ENCODE measurements at places on chromosomes 2 and 18.

- DNase-seq = no peak
These were observed 16.1 kb upstream of the TTLL4 start for GRCh38 chr2:218694405-218695145.

GRCh38 chr2:163081754-163082153 is 243.2 kb upstream of the KCNH7 start:
- DNase-seq = no peak

- no peak for DNase-seq
These were observed 3.4 kb downstream of the SDC1 start for GRCh38 chr2:20221555-20221973.

DNA sequence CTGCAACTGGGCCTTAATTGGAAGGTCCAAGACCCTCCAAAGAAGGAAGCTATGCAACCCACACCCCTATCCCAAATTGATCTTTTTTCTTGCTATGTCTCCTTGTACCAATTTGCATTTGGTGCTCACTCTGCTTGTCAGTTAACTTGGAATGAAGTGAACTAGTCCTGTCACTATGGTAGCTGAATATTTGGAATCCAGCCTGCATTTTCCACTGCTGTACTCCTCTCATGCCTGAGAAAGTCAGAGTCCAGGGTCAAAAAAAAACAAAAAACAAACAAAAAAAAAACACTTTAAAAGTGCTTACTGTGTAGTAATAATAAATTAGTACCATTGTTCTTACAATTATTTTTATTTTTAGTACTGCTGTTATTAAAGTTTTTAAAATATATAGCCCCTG is 462.8 kb upstream of the SLC8A1 start:
- no peak for DNase-seq

GRCh38 chr2:233655043-233655442 is 16.7 kb upstream of the UGT1A9 start:
- no peak for DNase-seq

DNA sequence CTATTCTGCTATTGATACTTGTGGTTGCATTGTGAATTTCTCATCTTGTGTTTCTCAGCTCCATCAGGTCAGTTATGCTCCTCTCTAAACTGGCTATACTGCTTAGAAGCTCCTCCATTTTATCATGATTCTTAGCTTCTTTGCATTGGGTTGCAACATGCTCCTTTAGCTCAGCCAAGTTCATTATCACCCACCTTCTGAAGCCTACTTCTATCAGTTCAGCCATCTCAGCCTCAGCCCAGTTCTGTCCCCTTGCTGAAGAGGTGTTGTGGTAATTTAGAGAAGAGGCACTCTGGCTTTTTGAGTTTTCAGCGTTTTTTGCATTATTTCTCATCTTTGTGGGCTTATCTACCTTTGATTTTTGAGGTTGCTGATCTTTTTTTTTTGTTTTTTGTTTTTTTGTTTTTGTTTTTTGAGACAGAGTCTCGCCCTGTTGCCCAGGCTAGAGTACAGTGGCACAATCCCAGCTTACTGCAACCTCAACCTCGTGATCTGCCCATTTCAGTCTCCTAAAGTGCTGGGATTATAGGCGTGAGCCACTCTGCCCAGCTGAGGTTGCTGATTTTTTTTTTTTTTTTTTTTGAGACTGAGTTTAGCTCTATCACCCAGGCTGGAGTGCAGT is 36.0 kb downstream of the ANKRD12 start:
- DNase-seq = no peak

- DNase-seq = no peak
These were observed 130.7 kb upstream of the KLF7 start for GRCh38 chr2:207296265-207296948.

- no peak for DNase-seq
These were observed 205.9 kb downstream of the BABAM2 start for GRCh38 chr2:28096421-28096820.

GRCh38 chr2:200689115-200689514 is 103.3 kb downstream of the AOX1 start:
- DNase-seq = no peak

GRCh38 chr2:11813951-11814350 is 67.5 kb downstream of the LPIN1 start:
- no peak for DNase-seq

- no peak for DNase-seq
These were observed 9.8 kb downstream of the STEAP3 start for GRCh38 chr2:119233326-119234020.

DNA sequence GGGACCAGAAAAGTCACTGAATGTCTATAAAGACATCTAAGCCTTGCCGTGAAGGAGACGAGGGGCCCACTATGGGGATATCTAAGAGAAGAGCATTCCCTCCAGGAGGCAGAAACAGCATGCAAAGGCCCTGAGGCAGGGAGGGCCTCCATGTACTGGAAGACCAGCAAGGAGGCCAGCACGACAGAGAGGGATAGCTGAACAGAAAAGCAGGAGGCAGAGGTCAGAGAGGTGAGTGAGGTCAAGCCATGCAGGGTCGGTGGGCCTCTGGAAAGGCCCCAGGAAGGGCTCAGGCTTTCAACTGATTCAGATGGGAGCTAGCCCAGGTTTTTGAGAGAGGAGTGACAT is 5.7 kb downstream of the TRABD2A start:
- DNase-seq = no peak

- no peak for DNase-seq
These were observed 64.4 kb downstream of the INPP5D start for GRCh38 chr2:233124421-233125080.

DNA sequence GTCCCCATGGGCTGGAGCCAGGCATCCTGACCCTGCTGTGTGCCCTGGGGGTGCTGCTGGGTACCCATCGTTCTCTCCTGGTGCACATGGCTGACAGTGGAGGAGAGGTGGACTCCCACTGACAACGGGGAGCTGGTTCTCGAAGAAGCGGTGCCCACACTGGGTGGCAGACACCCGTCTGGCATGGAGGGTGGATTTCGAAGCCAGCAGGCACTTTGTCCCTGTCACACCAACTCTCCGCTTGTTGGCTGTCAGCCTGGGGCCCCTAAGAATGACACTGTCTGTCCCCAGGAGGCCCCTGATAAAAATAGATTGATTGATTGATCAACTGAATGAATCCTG is 55.4 kb downstream of the RTP5 start:
- DNase-seq = no peak

DNA sequence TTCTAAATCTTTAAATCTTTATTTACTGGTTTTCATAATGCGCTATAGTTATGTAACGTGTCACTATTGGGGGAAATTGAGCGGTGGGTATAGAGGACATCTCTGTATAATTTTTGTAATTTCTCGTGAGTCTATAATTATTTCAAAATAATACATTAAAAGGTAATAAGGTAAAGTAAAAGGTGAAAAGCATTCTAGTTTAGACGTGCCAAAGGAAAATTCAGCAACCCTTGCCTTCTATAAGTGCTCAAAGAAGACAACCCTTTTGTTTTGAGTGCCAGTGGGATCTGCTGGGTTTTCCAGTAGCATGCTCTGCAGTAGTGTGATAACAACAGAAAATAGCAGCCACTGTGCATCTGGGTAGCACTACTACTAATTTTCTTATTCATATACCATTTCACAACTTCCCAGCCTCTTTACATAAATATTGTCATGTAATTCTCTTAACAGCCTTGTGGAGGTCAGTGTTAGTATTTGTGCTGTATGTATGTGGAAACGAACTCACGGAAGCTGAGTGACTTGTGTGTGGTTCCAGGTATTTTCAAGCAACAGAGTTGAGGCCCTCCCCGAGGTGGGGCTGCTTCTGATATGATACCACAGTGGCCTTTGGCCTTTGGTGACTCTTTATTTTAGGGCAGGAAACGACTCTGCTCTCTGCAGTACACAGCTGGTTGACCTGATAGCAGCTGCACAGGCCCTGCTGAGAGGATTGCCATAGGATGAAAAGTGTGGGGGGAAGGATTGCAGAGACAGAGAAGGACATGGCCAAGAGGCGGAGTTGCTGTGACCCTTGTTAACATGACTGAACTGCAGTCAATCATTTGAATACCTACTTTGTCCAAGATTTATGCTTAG is 104.5 kb downstream of the TDRD15 start:
- no peak for DNase-seq

DNA sequence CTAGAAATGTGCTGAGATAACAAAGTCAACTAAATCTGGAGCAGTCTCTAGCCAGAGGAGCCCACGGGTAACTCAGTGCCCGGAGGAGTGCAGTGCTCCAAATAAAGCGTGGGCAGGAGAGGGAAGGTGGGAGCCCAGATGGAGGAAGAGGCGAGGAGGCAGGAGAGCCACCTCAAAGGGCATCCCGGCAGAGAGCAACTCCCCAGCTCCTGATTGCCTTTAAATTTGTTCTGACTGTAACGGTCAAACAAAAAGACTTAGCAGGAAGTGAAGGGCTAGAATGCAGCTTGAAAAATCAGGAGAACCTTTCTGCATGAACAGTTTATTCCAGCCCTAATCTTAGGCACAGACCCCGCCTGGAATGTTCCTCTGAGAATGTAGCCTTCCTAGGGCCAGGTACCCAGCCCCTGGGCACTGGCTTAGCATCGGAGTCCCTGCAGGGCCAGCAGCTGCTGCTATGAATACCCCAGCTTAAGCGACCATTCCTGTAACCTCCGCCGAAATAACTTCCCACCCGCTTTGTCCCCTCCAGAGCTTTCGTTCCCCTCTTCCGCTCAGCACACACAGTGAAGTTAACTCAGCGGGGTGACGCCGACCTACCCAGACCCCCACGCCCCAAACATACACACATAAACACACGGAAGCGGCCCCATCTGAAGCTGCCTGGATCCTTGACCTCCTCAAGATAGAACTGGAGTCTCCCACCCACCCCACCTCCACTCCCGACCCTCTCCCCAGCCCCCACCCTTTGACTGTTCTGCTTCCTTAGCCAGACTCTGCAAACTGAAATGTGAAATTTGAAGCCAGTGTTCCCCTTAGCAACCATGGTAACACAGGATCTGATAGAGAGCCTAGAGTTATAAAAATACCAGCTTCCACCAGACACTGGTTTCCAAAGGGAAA is 123.2 kb downstream of the SMAD7 start:
- DNase-seq = no peak

DNA sequence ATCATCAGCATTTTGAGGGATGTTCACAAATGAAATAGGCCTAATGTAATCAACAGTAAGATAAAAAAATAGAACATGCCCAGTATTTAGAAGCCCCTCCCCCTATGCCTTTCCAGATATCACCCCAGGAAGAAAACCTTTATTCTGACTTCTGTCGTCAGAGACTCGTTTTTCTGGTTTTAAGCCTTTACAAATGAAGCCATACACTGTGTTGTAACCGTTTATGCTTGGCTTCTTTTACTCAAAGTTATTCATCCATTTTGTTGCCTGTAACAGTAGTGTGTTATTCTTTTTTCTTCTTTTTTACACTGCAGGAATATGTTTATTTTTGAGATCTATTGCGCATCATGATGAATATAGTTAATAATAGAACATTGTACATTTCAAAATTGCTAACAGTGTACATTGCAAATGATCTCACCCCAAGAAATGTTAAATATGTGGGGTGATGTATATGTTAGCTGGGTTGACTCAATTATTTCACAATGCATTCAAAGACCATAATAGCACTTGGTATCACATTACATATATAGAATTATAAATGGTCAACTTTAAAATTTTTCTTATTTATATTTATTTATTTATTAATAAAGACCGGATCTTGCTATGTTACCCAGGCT is 28.1 kb upstream of the PNPT1 start:
- no peak for DNase-seq

- DNase-seq = no peak
These were observed 222.8 kb downstream of the SOX11 start for GRCh38 chr2:5914811-5915611.

- peak; percentile 70 for DNase-seq
These were observed 98.4 kb downstream of the UXS1 start for GRCh38 chr2:106095478-106096298.

DNA sequence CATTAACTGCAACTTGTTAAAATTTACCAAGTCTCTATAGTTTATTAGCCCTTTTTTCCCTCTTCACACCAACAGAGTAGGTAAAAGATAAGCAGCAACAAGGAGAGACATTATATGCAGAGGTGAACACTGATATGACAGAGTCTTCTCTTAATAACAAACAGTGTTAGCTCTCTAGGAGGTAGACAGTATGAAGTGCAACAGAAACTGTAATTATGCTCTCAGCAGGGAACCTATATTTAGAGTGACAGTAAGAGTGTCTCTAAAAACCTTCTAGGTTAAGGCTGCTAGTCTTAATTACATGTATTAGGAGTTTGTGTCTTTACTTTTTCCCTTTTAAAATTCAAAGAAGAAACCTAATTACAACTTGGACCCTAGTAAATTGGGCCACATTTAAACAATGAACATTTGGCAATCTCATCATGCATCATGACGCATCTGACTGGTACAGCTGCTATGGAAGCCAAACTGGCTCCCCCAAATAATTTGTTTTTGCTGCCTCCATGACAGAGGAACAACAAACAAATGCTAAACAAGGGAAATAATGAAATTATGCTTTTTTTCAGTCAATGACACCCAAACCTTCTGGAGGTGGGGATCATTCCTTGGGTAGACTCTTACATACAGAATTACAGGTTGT is 69.9 kb upstream of the MMADHC start:
- DNase-seq = no peak

GRCh38 chr2:30704309-30705020 is 102.8 kb downstream of the CAPN13 start:
- no peak for DNase-seq

- DNase-seq = no peak
These were observed 95.6 kb downstream of the EHBP1 start for GRCh38 chr2:62801110-62801509.

GRCh38 chr2:42809131-42809818 is 16.9 kb upstream of the HAAO start:
- DNase-seq = no peak

DNA sequence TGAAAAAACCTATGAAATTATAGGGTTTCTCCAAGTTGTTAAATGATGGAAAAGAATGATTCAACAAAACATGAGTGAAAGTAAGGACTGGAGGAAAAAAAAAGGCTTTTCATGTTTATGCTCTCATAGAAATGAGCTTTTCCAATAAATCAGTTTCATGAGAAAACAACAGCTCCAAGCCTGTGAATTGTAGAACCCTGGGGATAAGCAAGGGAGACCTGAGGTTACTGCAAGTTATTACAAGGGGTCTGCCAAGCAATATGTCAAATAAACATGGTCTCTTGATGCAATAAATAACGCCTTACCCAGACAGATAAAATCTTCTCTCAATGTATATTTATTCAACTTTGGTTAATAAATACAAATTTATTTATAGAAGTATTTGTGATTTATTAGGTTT is 577.9 kb upstream of the GCFC2 start:
- DNase-seq = no peak

DNA sequence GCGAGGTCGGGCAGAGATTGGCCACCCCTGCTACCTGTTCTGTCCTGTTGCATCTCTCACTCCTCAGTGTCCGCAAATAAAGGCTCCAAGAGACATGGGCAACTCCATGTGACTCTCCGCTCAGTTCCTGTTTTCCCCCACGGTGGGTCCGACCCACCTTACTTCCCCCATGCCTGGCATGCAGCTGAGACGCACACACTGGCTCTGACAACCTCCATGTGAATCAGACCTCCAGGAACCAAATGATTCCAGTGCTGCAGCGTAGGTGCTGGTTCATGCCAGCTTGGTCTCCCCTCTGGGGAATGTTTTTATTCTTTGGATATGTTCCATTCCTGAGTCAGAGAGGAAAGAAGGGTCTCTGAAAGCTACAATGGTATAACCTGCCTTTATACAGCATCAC is 221.5 kb downstream of the SH3RF3 start:
- DNase-seq = no peak

GRCh38 chr18:2887470-2887869 is 40.7 kb downstream of the EMILIN2 start:
- no peak for DNase-seq

GRCh38 chr2:40458271-40458794 is 6.4 kb upstream of the SLC8A1 start:
- DNase-seq = no peak
